NCI-H460 (cell line): ENCODE measurements at places on chromosomes 7 and 10. TPM values are rescaled to one million over a fixed set of nuclear protein-coding genes. Genes with fewer than 3 reads are reported as not detected.

MOGAT3 gene
- total RNA-seq, result not detected in 2 replicates

DNA sequence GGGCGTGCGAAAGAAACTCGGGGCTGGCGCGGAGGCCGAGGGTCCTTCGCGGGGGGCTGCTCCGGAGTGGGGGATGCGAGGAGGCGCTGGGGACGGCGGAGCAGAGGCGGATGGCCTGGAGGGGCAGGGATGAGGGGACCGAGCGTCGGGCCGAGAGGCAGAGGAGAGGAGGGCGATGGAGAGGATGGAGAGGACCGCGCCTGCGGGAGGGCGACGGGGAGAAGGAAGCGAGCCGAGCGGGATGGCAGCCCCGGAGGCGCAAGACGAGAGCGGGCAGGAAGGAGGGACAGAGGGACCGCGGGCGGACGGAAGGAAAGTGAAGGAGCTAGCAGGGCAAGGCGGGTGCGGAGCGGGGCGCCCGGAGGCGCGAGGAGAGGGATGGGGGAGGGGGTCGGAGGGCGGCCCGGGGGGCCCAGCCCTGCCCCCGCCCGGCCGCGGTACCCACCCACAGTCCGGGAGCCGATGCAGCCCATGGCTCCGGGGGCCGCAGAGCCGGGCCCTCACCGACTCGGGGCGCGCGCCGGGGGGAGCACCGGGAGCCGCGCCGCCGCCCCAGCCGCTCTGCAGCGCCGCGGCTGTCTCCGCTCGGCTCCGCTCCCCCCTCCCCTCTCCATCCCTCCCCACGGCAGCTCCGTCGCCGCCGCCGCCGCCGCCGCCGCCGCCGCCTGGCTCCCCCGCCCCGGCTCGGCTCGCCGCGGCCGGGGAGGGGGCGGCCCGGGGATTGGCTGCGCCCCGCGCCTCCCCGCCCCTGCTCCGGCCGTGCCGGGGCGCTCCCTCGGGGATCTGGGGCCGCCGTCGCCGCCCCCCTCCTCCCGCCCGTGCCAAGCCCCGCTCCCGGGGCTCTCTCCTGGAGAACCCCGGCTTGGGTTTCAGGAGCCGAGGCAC is at the start of gene FAM131B:
FAM131B (minus strand) TSS at position 583 of the 885 bp plus-strand sequence; CDS start at position 473, 110 bp downstream.
- no peak for DNase-seq

DNA sequence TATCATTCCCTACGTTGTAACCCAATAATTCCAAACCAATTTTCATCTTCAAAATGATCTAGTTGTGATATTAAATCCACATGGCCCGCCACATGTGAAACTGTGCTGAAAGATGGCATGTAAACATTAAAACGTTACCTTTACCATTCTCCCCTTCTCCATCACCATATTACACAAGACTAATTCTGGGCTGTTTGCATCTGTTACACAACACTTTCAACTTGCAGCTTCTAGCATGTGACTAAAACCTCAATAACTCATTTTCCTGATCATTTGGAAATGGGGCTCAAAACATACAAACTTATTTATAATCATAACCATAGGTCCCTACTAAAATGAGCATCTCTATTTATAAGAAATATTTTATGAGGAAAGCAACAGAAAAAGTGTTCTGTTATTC is 4.7 kb downstream of the MTERF1 start:
- DNase-seq, result no peak

- DNase-seq, result no peak
Measured at GRCh38 chr7:25558605-25559004, 330.3 kb upstream of the NPVF start.

DNA sequence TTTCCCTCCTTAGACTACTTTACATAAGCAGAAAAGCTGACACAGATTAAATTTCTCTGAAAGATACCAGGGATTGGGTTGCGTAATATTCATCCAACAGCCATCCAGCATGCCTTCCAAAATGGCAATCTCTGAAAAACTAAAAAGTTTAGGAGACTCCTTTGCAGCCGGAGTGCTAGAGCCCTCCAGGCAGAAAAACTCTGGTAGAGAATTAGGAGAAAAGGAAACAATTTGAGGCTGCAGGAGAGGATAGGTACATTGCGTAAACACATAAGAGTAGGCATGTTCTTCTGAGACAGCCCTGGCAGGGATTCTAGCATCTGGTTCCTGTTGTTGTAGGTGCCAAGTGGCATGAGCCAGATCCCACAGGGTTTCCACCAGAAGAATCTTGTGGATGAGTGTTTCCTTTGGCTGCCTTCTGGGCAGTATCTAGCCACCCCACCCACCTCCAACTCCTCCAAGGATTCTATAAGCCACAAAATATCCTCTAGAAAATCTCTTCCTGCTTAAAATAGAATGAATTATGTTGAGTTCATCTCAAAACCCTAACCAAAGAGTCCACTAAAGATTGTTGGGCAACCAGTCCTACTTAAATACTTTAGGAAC is 402.4 kb downstream of the HGF start:
- DNase-seq, result no peak

PCGF6 gene
- total RNA-seq, result 12.9 and 15.3 TPM in 2 replicates

DNA sequence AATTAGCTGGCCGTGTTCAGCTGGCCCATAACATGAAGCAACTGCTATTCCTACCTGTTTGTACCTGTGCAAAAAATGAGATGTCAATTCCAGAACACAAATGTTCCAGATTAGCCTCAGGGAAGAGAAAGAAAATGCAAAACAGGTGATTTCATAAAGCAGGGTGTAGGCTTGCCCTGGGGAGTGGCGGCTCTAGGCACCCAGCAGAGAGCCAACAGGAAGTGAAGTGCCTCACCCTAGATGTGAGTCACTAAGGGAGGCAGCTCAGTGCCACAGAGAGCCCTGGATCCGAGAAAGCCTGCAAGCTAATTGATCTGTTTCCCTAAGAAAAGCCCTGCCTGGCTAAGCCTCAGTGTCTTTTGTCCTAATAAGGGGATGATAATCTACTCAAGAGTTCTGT is 240.0 kb downstream of the ARHGAP21 start:
- peak; percentile 51 for DNase-seq

DNA sequence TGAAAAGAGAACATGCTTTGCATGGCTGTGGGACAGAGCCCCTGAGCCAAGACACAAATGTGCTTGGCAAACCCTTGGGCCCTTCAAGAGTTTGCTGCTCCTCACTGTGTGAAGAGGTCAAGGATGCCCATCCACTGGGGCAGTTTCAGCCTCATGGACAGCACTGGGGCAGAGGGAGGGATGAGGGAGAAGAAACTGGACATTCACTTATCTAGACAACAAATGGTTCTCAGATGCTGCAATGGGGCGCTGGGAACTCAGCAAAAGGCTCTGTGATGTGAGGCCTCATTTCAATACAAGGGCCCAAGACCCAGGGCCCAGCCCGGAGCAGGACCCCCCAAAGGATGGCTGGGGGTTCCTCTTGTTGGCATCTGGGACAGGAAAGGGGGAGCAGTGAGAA is 49.1 kb downstream of the EBF3 start:
- DNase-seq, result no peak

GRCh38 chr7:139808427-139808826 is 20.6 kb upstream of the TBXAS1 start:
- no peak for DNase-seq

- no peak for DNase-seq
Measured at GRCh38 chr7:30411897-30412296, 66.7 kb downstream of the NOD1 start.

GRCh38 chr7:105036217-105037168 is 22.5 kb downstream of the KMT2E start:
- DNase-seq, result no peak

- no peak for DNase-seq
Measured at GRCh38 chr7:138122162-138122561, 45.9 kb downstream of the AKR1D1 start.

DNA sequence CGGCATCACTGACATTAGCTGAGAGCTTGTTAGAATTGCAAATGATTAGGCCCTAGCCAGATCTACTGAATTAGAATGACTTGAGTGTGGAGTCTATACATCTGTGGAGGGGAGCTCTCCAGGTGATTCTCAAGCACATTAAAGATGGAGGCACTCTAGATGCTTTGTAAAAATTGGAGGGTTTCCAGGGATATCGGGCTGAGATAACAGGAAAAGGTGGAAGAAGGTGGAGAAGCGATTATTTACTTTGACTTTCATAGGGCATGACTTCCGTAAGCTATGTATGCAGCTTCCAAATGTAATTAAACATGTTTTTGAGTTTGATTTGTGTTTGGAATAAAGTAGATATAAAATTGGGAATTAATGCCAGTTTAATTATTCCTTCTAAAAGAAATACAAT is 235.0 kb upstream of the PTN start:
- DNase-seq, result no peak

DNA sequence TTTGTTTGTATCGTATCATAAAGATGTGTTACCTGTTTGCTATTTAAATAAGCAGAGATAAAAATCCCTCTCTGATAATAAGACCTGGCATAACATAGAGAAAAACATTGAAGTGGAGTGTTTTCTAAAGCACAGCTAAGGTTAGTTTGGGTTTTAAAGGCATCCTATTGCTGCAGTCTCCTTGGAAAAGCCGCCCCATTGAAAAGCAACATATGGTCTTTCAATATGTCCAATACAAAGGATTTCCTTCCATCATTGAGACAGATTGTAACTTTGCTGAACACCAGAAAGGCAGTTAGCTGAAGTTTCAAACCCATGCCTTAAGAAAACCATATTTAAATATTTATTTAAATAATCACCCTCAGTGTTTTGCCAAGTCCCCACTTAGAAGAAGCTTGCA is 898.5 kb upstream of the KCND2 start:
- DNase-seq, result no peak

DNA sequence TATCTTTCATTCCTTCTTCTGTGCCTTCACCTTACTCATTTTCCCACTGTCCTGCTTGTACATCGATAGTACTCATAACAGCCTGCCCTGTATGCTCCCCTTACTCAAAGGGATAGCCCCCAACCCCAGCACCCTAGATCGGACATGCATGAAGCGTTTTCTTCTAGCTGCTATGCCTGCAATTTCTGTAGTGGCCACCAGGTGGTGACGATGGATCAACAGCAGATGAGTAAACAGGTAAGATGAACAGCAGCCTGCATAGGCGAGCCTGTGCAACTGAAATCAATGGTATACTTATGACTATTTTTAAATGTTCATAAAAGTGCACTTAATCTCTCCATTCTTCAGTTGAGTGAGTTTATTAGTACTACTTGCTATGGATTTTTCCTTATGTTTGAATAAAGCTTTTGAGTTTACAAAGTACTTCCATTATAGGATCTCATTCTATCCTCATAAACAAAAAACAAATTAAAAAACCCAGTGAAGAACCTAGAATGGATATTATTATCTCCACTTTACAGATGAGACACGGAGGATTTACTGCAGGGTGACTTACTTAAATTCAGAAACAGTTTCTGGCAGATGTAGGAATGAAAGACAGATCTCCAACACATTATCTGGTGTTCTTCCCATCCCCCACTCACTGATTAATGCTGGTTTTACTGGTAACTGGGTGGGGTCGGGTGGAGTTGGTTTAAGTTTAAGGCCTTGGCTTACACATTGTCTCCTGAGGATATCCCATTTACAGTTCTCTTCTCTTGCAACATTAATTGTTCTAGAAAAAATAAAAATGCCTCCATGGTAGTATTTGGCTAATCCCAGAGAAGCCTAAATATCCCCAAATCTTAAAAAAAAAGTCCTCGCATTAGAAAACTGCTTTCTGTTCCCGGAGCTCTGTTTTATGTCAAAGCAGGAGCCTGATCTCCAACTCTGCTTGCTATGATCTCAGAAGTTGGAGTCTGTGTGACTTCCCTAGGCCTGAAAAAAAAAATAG is 222.1 kb downstream of the GLI3 start:
- DNase-seq, result peak; percentile 48

NOS3 gene
- total RNA-seq, result 0.30 and 0.46 TPM in 2 replicates

- no peak for DNase-seq
Measured at GRCh38 chr7:23434147-23434917, 36.0 kb downstream of the IGF2BP3 start.

GIMAP5 gene
- not detected in 2 replicates for total RNA-seq

CEP41 gene
- total RNA-seq, result 19.3 and 22.4 TPM in 2 replicates

- DNase-seq, result no peak
Measured at GRCh38 chr7:81484261-81484660, 285.6 kb downstream of the HGF start.

NYAP1 gene
- 0.47 and 1.2 TPM in 2 replicates for total RNA-seq

ERV3-1 gene
- 3.0 and 6.0 TPM in 2 replicates for total RNA-seq

- DNase-seq, result no peak
Measured at GRCh38 chr7:55192723-55193122, 172.4 kb upstream of the LANCL2 start.

- no peak for DNase-seq
Measured at GRCh38 chr10:11225935-11226334, 208.3 kb downstream of the CELF2 start.

CCDC146 gene
- total RNA-seq, result 0.27 and 0.58 TPM in 2 replicates

DNA sequence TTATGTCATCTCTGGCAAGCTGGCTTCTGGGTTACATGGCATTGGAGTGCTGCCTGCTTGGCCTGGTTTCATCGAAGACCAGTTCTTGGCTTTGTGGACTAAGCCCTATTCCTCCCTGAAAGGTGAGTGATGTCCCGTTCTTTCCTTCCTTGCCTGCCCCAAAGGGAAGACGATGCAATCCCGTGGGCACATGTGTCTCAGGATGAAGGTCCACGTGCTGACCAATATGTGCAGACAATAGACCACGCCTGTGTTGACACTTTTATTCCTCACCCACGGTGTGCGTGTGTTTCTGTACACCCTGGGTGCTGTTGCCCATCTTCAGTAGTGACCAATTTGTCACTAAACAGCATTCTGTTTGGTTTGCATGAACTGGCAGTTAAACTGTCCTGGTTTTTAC is 28.6 kb upstream of the SHH start:
- no peak for DNase-seq

- DNase-seq, result no peak
Measured at GRCh38 chr10:78727728-78728127, 341.0 kb upstream of the ZMIZ1 start.

DNA sequence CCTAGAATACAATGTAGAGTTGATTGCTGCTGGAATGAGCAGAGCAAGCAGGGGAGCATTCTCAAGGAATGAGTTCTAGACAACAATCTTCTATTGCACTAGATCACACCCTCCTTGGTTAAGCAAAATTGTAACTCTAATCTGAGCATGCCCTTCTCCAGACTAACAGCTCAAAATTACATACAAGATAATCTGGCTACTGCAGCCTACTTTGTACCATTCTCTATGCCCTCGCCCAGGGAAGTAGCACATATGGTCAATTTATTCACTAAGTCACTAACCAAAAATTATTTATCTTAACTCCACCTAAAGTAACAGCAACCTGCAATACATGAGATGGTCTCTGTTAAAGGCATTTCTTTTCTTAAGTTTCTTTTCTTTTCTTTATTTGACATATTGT is 42.5 kb upstream of the KCTD7 start:
- DNase-seq, result no peak

DNA sequence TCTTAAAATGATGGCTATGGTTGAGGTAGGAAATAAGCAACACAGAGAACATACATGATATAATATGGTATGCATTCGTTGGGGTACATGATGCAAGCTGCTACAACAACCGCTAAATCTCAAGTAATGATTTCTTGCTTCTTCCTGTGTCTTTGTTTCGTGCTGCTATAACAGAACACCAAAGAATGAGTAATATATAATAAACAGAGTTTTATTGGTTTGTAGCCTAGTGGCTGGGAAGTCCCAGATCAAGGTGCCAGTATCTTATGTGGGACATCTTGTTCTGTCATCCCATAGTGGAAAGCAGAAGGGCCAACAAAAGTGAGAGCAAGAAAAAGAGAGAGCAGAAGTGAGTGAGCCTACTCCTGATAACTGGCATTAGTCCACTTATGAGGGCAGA is 689.7 kb downstream of the SUGCT start:
- no peak for DNase-seq
